ENCODE measurements at places on chromosomes 6 and 20. TPM values are rescaled to one million over a fixed set of nuclear protein-coding genes. Genes with fewer than 3 reads are reported as not detected.

DNA sequence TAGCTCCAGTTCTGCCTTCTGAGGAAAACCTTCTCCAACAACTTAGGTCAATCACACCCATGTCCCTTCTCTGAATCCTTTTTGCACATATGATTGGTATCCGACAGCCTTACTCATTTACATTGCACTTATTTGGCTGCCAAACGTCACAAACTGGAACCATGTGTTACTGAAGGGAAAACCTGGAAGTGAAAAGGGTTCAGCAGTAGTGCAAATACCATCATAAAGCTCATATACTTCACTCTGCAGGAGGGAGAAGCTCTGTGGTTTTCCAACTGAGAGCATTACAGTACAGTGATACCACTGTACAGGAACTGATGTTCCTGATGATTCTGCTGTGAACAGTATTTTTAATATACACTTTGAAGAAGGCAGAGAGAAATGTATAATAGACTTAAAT is 87.8 kb downstream of the SLC16A10 start:
- peaks cover 4% of the 10 kb centered on the region for H3K4me1 ChIP-seq
- peaks cover 5% of the 10 kb centered on the region for H3K36me3 ChIP-seq
- H3K4me3 ChIP-seq, result no peak overlapping the region
- no peaks in the 10 kb centered on the region for H3K27me3 ChIP-seq
- DNase-seq, result no peak

EPHA7 gene
- total RNA-seq, result 22.7 TPM

GRCh38 chr6:37051138-37052026 is 45.9 kb downstream of the FGD2 start:
- H3K4me3 ChIP-seq, result no peak overlapping the region
- peak overlapping the region; percentile 78 for H3K27ac ChIP-seq
- no peaks in the 10 kb centered on the region for H3K36me3 ChIP-seq
- H3K4me1 ChIP-seq, result peaks cover 33% of the 10 kb centered on the region

GRCh38 chr6:16001158-16001557 is 127.7 kb upstream of the MYLIP start:
- H3K4me1 ChIP-seq, result peaks cover 13% of the 10 kb centered on the region
- H3K27ac ChIP-seq, result no peak overlapping the region
- no peak overlapping the region for H3K4me3 ChIP-seq
- no peaks in the 10 kb centered on the region for H3K36me3 ChIP-seq
- H3K27me3 ChIP-seq, result peaks cover 4% of the 10 kb centered on the region
